ENCODE measurements at places on chromosomes 2 and 18.

GRCh38 chr2:43221763-43222474 lies 4.5 kb downstream of the ZFP36L2 start:
- DNase-seq, result no peak

GRCh38 chr2:3785220-3785889 lies 82.0 kb downstream of the DCDC2C start:
- DNase-seq, result no peak

DNA sequence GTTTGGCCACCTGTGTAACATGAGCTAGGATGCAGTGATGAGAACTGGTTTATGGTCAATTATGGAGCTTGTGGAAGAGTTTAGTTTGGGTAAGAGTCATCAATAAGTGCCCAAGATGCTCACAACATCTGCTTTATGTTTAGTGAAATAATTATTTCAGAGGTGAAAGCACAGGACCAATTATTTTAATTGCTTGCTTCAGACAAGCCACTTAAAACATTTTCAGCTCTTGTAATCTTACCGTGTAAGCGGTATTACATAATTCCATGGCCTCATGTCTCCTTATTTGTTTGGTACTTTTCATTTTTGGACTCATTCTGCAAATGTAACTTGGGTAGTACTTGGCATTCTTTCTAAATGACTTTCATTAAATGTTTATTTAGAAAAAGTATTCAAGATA lies 5.4 kb downstream of the B3GNT2 start:
- DNase-seq, result no peak

DNA sequence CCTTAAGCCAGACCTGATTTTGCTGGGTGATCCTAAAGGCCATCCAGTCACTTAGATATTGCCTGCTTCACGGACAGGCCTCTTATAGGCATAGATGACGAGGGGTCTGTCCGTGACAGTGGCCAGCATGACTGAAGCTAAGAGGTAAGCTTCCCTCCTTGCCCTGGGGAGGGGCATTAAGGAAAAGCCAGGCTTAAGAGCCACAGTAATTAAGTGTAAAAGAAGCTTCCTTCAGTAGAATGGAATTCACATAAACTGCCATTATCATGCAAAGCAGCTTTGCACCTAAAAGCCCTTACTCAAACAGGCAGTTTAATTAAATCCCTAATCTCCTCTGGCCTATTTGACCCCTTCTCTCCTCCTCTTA lies 99.4 kb upstream of the PKDCC start:
- no peak for DNase-seq

DNA sequence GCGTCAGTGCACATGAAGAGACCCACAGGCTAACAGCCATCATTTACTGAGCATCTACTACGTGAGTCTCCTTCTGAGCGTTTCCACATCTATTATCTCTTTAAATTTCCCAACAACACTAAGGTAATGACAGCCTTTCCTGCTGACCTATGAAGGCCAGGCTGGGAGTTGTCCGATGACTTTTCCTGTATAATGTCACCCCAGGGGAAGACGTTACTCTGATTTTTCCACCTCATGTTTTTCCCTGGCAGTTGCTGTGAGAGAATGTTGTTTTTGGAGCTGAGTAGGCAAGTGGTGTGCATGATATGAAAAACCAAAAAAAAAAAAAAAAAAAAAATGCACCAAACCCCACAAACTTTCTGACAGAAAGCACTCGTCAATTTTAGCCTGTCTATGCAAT lies 207.6 kb downstream of the SLC8A1 start:
- no peak for DNase-seq

GRCh38 chr2:128973566-128973965 lies 654.9 kb upstream of the HS6ST1 start:
- no peak for DNase-seq

DNA sequence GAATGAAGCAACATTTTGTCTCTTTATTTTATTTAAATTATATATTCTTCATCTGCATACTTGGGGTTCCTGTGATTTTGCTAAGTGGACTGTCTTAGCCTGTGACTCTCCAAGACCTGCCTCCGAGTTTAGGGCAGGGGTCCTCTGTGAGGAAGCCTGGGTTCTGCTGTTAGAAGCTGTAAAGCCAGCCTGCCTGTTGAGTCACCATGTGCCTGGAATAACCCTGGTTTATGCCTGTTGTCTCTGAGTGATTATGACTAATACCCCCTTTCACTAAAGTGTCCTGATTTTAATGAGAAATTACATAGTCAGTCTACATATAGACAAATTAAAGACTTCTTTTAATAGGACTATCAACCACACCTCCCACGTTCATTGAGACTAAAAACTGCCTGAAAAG lies 369.1 kb downstream of the ZNF521 start:
- DNase-seq, result no peak

DNA sequence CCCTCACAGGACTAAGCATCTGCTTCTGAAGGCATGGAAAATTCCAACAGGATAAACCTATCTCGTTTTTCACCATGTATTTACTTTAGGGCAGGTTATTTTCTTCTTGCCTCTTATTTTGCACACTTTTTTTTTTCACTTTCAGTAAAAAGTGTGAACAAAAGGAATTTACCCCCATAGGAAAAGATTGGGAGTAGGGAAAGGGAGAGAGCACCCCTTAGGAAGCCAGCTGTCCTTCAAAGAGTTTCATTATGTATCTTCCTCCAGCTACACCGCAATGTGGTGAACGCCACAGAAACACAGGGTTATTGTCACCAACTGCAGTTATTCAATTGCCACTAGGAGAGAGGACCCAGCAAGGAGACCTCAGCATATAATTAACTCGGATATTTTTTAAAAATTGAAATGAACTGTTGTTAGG lies 286.2 kb upstream of the VRK2 start:
- peak; percentile 51 for DNase-seq

DNA sequence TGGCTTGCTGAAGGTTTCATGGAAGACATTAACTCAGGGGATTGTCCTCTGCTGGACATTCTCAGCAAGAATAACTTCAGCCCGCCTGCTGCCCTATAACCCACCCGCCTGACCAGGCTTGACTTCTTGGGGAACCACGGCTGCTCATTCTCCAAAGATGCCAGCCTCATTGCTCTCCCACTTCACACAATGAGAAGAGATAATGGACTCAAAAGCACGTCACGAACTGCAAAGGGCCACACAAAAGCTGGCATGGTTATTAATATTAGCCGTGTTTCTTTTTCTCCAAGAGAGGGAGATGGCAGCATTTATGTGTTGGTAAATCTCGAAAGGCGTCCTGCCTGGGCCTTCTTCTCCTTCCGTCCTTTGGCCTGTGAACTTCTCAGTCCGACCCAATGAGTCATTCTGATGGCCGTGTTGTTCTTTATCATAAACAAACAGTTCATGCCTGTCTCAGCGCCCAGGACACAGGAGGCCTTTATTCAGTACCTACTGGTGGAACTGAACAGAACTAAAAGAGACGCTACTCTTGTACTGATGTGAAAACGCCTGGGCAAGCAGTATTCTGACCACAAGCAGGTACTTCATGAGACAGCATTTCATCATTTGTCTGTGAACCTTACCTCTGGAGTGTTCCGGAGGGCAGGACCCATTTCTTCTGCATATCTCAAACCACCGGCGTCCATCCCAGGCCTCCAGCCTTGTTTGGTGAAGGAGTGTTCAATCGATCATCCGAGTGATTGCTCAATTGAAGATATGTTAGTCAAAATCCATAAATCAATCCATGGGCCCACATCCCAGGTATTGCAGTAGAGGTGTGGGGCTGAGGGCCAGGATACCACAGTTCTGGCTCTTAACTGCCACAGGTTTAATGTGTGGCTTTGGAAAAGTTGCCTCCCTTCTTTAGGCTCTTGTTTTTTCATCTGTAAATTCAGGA lies 25.1 kb upstream of the KLHL29 start:
- DNase-seq, result no peak

DNA sequence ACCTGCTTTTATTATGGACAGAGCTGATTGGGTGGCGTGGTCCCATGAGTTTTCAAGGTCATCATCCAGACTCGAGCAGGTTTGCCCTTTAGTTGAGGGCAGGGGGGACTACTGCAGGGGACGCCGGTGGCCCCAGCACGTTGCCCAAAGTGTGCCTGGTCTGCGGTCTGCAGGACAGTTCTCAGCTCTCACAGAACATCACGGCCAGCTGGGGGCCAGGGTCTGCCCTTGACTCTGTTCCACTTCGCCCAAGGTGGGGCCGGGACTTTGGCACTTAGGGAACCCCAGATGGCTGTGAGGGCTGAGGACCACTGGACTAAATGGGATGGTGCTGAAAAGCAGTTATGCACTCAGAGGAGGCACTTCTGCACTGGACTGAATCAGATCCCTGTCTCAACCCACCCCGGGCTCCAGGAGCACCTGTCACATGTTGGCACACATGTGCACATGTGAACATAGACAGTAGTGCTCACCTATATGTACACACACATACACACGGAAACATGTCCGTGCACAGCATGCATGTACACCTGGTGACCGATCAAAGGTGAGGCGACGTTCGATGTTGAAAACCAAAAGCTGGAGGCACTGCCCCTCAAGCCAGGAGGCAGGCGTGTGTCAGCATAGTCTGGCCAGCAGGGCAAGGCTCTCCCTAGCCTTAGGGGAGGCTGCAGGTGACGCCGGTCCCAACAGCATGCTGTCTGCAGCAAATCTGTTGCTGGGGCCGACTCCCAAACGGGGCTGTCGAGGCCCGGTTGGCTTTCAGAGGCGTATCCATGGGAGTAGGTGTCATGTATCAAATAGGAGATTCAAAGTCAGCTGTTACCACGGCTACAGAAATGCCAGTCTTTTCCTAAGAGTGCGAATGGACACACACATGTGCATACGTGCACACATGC lies 10.2 kb downstream of the ANO7 start:
- no peak for DNase-seq

GRCh38 chr2:33419581-33420200 lies 56.8 kb upstream of the RASGRP3 start:
- DNase-seq, result no peak

DNA sequence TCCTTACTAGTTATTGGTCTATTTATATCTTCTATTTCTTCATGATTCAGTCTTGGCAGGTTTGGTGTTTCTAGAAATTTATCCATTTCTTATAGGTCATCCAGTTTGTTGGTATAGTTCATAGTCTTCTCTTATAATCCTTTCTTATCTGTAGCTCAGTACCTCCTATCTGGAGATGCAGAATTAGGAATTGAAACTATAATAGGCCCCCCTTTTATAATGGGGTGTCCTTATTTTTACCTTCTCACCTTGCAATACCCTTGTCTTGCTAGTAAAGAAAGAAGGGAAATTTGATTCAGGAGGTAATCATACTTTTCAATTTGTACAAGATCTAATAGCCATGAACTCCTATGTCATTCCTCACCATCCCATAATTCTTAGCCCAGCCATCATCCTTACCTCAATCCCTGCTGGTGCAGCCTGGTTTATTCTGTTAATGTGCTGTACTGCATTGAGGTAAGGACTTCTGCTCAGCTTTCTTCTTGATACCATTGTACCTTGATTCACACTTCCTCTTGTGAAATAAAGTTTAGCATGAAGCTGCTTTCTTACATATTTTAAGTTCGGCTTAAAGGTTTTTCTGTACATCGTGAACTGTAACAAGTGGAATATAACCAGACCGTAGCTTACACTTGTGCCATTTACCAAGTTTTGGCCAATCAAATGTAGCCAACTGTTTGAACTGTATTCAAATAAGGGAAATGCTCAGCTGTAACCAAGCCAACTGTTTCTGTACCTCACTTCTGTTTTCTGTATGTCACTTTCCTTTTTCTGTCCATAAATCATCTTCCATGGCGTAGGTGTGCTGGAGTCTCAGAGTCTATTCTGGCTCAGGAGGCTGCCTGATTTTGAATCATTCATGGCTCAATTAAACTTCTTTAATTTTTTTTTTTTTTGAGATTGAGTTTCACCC lies 40.1 kb upstream of the PTH2R start:
- DNase-seq, result no peak

GRCh38 chr2:28325567-28326468 lies 66.8 kb upstream of the FOSL2 start:
- no peak for DNase-seq

GRCh38 chr2:62032096-62032495 lies 126.6 kb downstream of the COMMD1 start:
- DNase-seq, result no peak

GRCh38 chr2:66721776-66722175 lies 286.9 kb downstream of the MEIS1 start:
- DNase-seq, result no peak

GRCh38 chr2:847669-848068 lies 103.0 kb upstream of the SNTG2 start:
- DNase-seq, result no peak

- DNase-seq, result no peak
Observed at GRCh38 chr2:84084856-84085255, 374.2 kb downstream of the SUCLG1 start.

- no peak for DNase-seq
Observed at GRCh38 chr2:85953476-85953875, 64.7 kb upstream of the ST3GAL5 start.

GRCh38 chr2:3465328-3465727 lies 54.0 kb downstream of the ADI1 start:
- DNase-seq, result no peak

- DNase-seq, result no peak
Observed at GRCh38 chr2:98455494-98455976, 10.9 kb downstream of the INPP4A start.

GRCh38 chr2:231563378-231563961 lies 29.2 kb upstream of the TEX44 start:
- DNase-seq, result no peak

- no peak for DNase-seq
Observed at GRCh38 chr2:387980-388421, 100.1 kb upstream of the ALKAL2 start.

DNA sequence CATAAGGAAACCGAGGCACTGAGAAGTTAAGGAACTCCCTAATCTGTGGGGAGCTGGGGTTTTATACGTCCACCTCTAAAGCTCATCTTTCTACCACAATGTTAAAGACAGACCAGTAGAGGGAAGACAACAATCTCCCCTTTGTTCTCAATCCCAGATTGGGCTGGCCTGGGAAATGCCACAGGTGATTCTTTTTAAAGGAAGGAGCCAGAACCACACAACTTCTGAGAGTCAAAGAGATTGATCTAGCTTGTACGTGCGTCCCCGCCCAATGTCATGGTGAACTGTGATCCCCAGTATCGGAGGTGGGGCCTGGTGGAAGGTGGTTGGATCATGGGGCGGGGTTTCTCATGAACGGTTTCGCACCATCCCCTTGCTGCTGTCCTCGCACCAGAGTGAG lies 81.8 kb upstream of the LCLAT1 start:
- DNase-seq, result no peak

- DNase-seq, result no peak
Observed at GRCh38 chr2:72515696-72516095, 310.1 kb downstream of the EXOC6B start.

DNA sequence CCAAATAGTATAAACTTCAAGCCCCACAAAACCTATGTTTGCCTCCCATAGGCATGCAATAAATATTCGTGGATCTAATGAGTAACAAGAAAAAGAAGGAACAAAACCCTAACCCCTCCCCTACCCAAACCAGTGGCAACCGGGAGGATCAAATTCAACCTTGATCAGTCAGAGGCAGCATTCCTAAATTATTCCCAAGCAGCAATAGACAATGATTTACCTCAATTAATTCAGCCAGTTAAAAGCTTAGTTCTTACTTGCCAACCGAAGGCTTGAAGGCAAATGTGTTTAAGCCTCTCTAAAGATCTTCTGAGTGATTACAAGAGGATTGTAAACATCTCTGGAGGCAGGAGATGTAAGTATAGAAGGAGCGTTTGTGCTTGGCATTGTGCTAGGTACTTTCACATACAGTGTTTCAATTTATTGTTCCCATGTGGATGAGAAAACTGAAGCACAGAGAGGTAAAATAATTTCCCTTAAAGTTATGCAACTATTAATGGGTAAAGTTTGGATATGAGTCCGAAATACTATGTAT lies 197.7 kb downstream of the MTX2 start:
- no peak for DNase-seq

Measured in NCI-H2081 treated with DMSO at 0.1 percent for 48 hours (cell line).